ENCODE measurements at places on chromosomes 1 and 21. TPM values are rescaled to one million over a fixed set of nuclear protein-coding genes. Genes with fewer than 3 reads are reported as not detected.

CACNA1E gene
- not detected for total RNA-seq

CASQ1 gene
- not detected for total RNA-seq

COX20 gene
- 47.3 TPM for total RNA-seq

PSEN2 gene
- 25.1 TPM for total RNA-seq

CYP4A22 gene
- not detected for total RNA-seq

Measured in MG63 (cell line).